Brain microvascular endothelial cell (primary cell): ENCODE measurements at places on chromosomes 1 and 21.

- DNase-seq = no peak
These were observed 94.7 kb upstream of the ERRFI1 start for GRCh38 chr1:8120693-8121260.

DNA sequence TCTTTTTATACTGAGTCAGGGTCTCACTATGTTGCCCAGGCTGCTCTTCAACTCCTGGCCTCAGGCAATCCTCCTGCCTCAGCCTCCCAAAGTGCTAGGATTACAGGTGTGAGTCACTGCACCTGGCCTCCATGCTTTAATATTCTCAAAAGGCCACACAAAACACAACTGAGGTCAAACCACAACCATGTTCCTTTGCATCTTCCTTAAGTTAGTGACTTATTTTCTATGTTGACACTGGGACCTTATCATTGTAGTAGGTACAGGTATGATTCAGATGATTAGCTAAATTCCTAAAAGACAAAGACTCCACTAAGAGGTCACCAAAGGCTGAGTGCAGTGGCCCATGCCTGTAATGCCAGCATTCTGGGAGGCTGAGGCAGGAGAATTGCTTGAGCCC is 131.9 kb upstream of the ATP1B1 start:
- no peak for DNase-seq

- DNase-seq = no peak
These were observed 3.0 kb upstream of the MPL start for GRCh38 chr1:43334453-43335205.

DNA sequence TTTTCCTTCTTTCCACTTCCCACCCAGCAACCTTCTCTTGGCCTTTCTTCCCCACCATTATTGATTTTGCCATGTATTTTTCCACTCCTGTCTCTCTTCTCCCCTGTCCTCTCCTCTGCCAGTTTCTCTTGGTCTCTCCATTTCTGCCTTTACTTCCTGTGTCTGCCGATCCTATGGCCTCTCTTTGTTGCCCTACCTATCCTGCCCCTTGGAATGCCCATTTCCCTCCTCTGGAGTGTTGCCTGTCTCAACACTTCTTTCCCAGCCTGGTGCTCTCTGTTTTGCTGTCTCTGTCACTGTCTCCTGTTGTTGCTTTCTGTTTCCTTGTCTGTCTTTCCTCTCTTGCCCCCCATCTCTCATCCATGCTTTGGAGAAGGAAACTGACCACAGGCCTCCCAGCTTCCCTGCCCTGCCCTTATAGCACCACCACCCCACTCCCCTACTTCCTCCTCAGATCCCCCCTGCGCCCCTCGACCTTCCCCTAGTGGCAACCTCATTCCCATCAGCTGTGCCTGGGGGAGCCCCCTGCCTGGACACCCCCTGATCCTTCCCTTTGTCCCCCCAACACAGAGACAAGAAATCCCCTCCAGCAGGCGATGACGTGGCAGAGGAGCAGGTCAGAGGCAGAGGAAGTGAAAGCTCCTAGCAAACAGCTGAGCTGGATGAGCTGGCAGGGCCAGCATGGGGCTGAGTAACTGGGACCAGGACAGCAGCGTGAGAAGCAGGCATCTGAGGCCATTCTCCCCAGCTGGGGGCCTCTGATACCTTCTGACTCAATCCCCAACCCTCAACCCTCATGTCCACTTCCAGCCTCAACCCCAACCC is 6.6 kb upstream of the ETV3L start:
- DNase-seq = peak; percentile 91

GRCh38 chr1:228403231-228403631 is 3.4 kb downstream of the TRIM11 start:
- DNase-seq = no peak

DNA sequence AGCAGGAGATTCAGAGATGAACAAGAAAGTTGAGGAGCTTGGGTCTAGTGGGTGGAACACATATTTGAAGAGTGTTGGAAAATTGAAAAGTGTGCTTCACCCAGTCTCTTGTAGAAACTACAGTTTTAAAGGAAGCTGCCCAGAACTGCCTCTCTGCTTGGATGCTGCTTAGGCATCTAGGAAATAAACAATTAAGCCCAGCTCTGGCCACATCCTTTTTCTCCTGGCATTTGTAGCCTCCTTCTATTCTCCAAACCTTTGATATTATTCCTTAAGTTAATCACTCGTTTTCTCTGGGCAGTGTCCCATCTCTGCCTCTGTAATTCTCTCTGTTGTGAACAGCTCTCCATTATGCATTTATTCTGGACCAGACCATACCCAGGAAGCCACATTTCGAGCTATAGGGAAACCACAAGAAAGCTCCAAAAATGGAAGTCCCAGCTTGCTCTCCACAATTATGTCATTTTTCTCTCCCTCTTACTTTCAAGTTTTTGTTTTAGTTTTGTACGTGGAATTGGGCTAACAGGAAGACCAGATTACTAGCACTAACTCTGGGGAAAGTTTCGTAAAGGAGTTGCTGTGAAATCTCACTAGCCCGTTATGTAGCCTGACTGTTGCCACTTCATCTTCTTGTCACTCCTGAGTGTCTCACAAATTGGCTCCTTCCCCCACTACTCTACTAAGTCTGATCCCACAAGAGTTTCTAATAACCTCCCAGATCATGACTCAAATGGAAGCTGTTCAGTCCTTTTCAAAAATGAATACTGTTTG is 102.2 kb downstream of the NTMT2 start:
- DNase-seq = no peak

DNA sequence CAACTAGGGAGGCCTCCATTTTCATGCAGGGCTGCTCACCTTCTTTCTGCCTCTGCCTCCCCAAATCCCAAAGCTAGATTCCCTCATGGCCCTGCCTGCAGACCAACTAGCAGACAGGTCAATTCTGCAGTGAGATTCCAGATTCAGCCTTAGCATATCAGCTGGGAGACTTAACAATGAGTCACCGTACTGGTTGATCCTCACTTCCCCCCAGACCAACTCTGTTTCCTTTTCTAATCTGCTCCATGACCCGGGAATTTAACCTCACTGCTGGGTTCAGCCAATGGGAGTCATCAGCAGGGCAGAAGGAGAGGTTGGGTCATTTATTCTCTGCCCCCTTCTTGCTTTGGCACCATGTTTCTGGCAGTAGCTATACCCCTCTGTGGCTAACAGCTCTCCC is 140.6 kb upstream of the GRIK3 start:
- no peak for DNase-seq

DNA sequence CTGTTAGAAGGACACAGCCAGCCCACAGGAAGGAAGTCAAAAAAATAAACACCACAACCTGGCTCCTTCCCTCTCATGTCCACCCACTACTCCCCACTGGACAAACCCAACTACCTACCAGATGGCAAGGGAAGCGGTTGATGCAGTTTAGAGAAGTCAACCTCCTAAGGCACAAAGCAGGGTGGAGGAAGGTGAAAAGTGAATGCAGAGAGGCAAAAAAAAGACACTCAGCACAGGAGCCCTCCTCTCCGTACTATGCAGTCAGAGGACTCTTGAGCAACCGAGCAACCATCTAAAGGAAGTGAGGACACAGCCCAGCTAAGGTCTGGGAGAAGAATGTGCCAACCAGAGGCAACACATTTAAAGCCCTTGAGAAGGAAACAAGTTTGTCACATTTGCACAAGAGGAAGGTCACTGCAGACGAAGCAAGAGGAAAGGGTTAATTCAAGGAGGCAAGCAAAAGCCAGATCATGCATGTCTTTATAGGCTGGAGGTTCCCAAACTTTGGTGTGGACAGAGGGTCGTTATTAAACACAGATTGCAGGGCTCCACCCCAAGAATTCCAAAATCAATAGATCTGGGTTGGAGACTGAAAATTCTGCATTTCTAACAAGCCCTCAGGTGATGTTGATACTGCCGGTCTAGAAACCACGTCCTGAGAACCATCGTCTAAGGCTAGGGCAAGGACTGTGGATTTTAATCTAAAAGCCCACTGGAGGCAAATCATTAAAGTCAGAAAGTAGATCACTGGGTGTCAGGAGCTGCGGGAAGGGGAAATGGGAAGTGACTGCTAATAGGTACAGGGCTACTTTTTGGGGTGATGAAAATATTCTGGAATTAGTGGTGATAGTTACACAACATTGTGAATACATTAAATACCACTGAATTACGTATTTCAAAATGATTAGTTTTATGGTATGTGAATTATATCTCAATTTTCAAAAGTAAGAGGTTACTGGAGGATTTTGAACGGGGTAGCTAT is 19.7 kb downstream of the TP53BP2 start:
- DNase-seq = no peak

DNA sequence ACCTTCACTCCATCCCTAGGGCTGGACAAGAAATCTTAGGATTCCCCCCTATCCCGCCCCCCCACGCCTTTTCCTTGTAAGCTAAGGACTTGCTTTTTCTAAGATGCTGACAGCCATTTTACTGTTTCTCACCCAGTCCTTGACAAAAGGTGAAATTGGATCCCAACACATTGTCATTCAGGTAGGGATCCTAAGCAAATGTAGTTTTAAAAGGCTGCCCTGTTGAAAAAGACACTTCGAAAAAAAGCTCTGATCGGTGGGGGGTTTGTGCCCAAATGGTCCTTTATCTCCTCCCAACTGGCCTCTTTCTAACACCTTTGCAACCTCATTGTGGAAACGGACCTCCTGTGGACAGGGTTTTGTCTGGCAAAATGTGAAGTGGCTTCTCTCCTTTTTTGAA is 2.9 kb downstream of the CACHD1 start:
- DNase-seq = no peak

- no peak for DNase-seq
These were observed 5.8 kb upstream of the ITGB2 start for GRCh38 chr21:44926331-44927101.
